Stimulated activated CD4-positive, alpha-beta T cell treated with anti-CD3 and anti-CD28 coated beads, TNF-alpha, amount 100 ng/mL, for 1 hour (primary cell): ENCODE measurements at places on chromosomes 3 and 15.

- no peak for DNase-seq
Observed at GRCh38 chr3:156892701-156893100, 66.5 kb downstream of the LEKR1 start.

DNA sequence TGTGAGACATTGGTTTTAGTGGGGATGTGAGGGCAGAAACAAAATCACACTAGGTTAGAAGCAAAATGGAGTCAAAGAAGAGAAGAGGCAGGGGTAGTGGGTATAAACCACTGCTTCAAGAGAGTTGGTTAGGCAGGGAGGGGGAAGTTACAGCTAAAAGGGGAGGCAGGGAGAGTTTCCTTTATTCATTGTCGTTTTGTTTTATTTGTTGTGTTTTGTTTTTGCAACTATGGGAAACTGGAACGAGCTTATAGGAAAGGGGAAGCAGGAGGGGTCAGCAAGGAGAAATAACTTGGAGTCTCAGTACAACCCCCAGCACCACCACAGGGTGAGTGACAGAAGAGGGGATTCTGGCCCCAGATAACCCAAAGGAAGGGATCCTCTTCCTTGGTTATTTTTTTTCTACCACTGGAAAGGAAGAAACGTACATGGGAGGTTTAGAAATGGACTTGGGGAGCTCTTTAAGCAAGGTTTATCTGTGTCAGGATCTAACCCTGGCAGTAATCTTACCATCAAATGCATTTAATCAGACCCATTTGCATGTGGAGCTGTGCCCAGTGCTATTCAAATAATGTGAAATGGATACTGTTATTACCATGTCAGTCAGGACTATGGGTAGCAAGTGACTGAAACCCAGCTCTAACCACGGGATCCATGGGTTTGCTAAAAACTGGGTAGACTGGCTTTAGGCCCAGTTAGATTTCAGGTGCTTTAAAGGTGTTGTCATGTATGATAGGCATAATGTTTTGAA lies 68.7 kb downstream of the CCNL1 start:
- DNase-seq = no peak

DNA sequence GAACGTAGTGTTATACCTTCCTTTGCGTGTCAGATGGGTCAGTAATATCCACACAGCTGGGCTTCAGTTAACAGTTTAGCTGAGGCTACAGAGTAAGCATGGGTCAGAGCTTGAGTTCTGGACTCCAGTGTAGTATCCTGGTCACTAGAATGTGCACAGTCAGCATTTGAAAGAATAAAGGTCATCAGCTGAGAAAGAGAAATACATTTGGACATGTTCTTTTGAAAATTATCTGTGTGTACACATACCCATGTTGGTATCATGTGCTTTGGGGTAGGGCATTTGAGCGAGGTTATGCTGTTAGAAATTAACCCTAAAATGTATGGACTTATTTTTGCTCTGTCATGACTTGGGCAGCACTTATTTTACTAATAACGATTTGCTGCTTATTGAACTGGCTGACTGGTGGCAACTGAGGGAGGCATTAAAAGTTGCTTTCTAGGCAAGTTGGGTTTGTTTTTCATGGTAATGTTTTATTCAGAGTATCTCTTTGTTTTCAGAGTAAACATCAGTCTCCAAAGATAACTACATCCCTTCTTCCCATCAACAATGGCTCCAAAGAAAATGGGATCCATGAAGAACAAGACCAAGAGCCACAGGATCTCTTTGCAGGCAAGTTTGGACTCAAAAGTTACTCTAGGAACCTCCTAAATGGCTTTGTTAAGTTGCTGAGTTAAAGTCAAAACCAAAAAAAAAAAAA lies 16.4 kb downstream of the SNX1 start:
- no peak for DNase-seq

- no peak for DNase-seq
Observed at GRCh38 chr3:184230603-184231528, 1.5 kb downstream of the VWA5B2 start.

GRCh38 chr15:28897861-28898585 lies 12.2 kb downstream of the APBA2 start:
- DNase-seq = no peak

DNA sequence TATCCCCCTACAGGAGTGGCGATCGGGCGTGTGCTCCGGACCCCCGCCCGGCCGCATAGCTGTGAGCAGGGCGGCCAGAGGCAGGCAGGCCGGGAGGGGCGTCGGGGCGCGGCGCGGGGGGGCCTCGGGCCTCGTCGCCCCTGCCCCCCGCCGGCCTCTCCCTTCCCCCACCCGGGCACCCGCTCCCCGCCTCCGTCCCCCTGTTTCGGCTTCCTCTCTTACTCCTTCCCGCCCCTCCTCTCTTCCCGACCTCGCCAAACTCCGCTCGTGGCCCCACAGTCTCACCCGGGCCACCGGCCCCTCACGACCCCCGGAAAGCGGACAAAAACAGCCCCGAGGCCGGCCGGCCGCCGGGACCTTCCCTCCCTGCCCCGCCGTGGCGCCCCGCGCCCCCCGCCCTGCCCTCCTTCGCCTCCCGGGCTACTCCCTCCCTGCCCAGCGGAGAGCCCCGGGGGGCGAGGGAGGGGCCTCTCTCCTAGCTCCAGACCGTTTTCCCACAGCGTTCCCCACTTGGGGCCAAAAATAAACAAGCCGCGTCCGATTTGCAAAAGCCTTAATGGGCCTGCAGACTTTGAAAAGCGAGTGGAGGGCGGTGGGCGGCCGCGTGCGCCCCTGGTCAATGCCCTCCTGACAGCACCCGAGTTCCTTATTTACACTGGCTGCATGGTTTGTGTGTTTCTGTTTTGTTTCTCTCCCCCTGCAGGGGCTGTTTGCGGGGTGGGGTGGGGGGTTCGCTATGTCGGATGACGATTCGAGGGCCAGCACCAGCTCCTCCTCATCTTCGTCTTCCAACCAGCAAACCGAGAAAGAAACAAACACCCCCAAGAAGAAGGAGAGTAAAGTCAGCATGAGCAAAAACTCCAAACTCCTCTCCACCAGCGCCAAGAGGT lies 1.0 kb downstream of the UBE2E1 start:
- no peak for DNase-seq

DNA sequence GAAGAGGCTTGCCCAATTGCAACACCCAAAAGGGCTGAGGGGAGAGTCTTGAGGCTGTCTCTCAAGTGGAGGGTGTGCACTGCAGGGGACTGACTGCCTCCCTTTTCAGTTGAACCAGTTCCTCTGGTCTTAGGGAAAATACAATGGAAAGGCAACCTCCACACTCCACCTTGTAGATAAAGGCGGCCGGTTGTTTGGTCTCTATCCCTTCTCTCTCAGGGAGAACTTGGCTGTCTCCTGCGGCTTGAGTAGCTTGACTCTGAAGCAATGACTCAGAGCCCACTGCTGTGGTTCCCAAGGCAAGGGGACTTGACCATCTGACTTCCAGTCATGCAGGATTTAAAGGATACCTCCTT lies 143.2 kb upstream of the UMPS start:
- DNase-seq = no peak

- no peak for DNase-seq
Observed at GRCh38 chr15:33729653-33730052, 238.6 kb upstream of the CHRM5 start.

- no peak for DNase-seq
Observed at GRCh38 chr3:142965581-142965980, 2.1 kb upstream of the PAQR9 start.

DNA sequence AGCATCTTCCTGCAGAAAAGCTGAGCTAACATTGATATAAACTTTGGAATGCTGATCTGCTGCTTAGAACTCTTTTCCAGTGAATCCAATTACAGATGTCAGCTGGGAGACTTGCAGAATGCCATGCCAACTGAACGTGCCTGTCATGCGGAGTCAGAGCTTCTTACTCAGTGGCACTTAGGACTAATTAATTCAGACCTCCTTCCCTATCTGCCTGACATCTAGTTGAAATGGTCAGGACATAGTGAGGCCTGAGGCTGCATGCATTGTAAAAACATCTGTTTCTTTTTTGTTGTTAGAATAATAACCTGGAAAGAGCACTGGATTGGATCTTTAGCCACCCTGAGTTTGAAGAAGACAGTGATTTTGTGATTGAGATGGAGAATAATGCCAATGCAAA lies 112.6 kb downstream of the USP13 start:
- no peak for DNase-seq

DNA sequence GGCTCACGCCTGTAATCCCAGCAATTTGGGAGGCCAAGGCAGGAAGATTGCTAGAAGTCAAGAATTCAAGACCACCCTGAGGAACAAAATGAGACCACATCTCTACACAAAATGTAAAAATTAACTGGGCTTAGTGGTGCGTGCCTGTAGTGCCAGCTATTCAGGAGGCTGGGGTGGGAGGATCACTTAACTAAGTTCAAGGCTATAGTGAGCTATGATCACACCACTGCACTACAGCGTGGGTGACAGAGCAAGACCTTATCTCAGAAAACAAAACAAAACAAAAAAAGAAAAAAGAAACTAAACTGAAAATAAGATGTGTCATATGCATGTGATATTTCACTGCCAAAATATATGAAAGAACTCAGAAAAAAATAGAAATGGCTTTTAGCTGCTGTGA lies 243.3 kb upstream of the CCDC54 start:
- DNase-seq = no peak

GRCh38 chr3:132265028-132265427 lies 52.2 kb upstream of the ACP3 start:
- no peak for DNase-seq

- DNase-seq = no peak
Observed at GRCh38 chr3:187773233-187774184, 28.2 kb upstream of the BCL6 start.
